ENCODE measurements at places on chromosomes 11 and 22.

- peak; percentile 8 for DNase-seq
Measured at GRCh38 chr11:59283825-59284772, 71.4 kb upstream of the MPEG1 start.

- no peak for DNase-seq
Measured at GRCh38 chr22:20419664-20419951, 18.0 kb downstream of the SCARF2 start.

- no peak for DNase-seq
Measured at GRCh38 chr11:36730761-36731160, 132.7 kb upstream of the RAG2 start.

DNA sequence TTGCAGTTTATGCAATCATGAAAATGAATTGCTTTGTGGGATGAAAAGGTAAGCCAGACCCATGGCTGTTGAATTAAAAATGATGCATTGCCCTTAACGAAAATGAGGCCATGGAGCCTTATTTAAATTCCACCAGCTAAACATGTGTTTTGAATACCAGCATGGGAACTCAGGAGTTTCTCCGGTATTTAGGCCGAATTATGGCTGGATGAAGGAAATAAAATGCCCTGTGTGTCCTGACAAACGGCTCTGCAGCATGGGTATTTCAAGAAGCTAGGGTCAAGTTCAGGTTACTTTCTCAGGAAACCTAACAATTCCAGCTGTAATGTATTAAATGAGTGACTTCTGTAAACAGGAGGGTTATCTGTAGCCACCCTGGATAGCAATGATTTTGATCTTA, 38.3 kb downstream of the AMOTL1 start:
- no peak for DNase-seq

DNA sequence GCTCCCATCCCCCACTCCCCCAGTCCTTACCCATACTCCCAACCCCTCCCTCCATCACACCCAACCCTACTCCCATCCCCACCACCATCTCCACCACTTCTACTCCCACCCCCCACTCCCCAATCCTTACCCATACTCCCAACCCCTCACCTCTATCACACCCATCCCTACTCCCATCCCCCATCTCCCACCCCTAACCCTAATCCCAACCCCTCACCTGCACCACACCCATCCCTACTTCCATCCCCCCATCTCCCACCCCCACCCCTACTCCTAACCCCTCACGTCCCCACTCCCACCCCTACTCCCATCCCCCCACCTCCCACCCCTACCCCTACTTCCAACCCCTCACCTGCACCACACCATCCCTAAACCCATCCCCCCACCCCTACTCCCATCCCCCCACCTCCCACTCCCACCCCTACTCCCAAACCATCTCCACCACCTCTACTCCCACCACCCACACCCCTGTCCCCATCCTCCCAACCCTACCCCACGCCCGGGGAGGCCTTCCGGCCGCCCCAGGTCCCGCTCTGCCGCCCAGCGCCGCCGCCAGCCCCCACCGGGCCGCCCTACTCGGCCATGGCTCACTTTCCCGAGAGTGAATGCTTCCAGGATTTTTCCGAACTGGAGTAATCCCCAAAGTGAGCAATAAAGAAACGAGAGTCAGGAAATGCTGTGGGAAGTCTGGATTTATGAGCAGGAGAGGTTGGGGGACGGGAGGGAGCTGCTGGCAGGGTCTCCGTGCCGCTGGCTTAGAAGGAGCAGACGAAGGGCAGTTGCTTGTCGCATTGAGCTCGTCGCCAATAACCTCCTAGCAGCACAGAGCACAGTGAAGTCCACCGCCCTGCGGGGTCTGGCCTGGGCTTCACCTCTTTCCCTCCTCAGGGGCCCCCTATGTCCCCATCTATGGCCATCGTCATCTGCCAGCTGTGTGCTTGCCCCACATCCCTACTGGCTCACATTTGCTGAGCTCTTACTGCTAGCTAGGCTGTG, 4.6 kb downstream of the PRG3 start:
- DNase-seq = no peak

DNA sequence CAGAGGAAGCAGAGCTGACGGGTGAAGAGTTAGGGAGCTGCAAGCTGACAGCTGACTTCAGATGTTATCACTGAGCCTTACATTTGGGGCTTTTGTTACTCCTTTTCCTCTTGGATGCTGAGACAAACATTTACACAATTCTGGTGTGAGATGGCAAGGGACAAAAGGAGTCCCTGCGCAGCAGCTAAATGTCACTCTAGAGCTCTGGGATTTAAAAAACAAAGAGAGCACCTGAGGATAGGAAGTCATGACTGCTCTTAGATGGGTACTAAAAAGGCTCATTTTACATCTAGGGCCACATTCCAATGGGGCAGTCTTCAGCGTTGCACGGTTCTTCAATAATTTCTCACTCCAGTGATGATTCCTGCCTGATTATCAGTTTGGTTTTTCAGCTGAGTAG, 204.5 kb downstream of the RAB38 start:
- no peak for DNase-seq

- no peak for DNase-seq
Measured at GRCh38 chr11:130904380-130904779, 11.9 kb downstream of the SNX19 start.

- no peak for DNase-seq
Measured at GRCh38 chr22:42177891-42178336, 47.3 kb upstream of the CYP2D6 start.

DNA sequence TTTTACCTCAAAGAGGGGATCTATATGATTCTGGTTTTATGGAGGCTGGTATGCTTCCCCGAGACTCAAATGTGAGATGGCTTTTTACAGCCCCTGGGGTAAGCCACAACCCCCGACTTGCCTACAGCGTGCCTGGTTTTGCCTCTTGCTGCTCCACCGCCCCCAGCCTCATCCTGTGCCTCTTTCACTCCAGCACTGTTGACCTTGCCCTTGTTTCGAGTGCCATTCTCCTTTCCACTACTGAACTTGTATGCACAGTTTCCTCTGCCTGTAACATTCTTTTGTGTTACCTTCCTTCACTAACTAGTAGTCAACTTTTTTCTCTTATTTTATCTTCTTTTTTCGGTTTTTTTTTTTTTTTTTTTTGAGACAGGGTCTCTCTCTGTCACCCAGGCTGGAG, 219.0 kb upstream of the ZBED5 start:
- DNase-seq = no peak

GRCh38 chr11:47257517-47258316, at the start of gene NR1H3:
Gene NR1H3, plus strand, starts transcription at chr11:47257996. Its CDS starts 1,221 bp downstream, at chr11:47259217.
- DNase-seq = no peak

GRCh38 chr11:133842730-133843129, 2.6 kb downstream of the SPATA19 start:
- no peak for DNase-seq

GRCh38 chr11:102653744-102654291, 28.7 kb upstream of the MMP20 start:
- DNase-seq = no peak

DNA sequence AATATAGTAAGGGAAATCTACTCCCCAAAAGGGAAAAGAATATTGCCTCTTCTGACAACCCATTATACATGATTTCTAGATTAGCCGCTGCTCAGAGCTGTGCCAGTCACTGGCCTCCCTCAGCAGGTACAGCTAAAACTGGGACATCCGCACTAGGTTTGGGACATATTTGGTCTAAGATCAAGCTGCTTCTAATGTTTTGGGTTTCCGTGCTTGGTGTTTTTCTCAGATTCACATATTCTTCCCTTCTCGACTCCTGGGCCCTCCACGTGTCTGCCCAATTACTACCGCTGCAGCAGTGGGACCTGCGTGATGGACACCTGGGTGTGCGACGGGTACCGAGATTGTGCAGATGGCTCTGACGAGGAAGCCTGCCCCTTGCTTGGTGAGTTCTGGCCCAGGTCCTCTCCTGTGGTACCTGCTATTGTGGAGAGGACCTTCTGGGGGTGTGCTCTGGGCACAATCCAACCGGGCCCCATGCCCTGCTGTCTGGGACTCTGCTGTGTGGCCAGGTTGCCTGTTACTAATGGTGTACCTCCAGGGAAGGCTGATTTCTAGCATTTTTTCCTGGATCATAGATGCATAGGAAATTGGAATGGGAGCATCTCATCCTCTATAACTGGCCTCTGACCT, 138.1 kb upstream of the SORL1-AS1 start:
- DNase-seq = no peak

GRCh38 chr11:116544721-116545120, 228.1 kb downstream of the BUD13 start:
- DNase-seq = no peak

GRCh38 chr11:44483919-44484610, 81.4 kb upstream of the CD82 start:
- DNase-seq = no peak

GRCh38 chr11:22510741-22511140, 114.9 kb downstream of the FANCF start:
- no peak for DNase-seq

- no peak for DNase-seq
Measured at GRCh38 chr22:25197340-25197739, 2.3 kb upstream of the CRYBB3 start.

DNA sequence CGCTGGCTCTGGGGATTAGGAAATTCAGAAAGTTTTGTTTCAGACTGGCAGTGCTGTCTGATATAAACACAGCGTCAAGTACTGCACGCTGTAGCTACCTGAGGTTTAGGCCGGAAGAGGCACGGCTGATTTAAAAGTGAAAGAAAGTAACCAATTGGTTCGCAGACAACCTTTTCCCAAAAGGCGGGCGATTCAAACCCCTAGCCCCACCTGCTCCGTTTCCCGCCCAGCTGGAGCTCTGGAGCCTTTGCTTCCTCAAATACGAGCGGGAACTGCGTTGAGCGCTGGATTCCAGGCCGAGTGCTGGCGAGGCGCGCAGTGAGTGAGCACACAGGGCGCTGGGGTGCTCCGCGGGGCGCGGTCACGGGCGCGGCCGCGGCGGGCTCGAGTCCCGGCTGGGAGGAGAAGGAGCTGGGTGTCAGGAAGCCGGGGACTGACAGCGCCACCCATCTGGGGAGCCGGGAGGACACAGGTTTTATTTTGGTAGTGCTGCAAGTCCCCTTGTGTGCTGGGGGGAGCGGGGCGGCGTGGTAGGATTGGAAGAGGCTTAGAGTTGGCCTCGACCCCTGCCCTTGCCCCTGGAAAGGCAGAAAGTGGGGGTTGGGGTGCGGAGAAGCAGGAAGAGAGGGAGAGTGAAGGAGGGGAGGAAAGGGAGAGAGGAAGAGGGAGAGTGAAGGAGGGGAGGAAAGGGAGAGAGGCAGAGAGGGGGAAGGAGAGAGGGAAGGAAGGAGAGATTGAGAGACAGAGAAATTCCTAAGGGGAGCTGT, 2.1 kb downstream of the FAM111A start:
- DNase-seq = no peak

DNA sequence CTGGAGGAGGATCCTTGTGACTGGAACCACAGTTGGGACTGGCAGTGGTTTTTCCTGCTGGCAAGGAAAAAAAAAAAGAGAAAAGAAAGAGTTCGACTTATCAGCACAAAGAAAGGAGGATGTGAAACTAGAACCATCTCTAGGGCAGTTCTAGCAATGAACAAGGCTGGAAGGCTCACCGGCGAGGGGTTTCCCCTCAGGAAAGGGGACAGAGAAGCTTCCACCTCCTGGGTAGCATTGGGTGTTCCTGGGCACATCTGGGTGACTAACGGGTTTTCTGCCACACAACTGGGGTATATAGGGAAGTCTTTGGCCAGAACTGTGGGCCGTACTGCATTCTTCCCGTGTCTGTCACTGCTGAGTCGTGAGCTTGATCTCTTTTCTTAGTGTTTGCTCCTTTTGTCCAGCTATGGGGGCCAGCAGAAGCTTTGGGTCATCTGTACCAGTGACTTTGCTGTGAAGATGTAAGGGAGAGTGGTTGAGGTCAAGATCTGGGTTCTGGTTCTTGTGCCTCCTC, 109.4 kb upstream of the OR4B1 start:
- DNase-seq = no peak

- DNase-seq = no peak
Measured at GRCh38 chr11:76592961-76593360, 77.6 kb downstream of the LRRC32 start.

GRCh38 chr11:26070714-26071380, 261.1 kb upstream of the ANO3 start:
- no peak for DNase-seq

- DNase-seq = no peak
Measured at GRCh38 chr11:15115686-15116085, 963 bp downstream of the INSC start.

DNA sequence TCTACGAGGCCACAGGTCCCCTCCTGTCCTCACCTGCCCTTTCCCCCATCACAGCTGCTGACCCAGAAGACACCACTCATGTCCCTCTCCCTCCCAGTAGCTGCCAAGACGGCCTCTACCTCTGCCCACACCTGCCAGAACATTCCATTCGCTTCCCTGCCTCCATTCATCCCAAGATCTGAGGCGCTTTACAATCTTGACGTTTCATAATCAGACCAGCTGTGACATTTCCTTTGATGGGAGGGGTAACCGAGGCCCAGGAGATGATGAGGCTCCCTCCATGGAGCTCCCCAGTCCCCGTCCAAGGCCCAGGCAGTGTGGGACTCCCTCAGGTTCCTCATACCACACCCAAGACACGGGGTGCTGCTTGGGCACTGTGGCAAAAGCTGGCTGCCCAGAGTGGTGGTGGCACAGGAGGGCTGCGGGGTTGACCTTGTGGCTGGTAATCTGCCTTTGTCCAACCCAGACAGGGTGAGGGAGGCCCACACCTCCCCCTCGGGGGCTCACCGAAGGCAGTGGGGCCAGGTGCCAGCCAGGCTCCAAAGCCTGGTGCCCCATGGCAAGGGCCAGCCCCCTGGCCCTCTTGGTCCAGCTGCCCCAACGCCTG, 17.3 kb downstream of the PHLDA2 start:
- DNase-seq = no peak

Data from SK-N-MC (cell line).